NCI-H1092 treated with DMSO at 0.1 percent for 48 hours (cell line): ENCODE measurements at places on chromosomes 5 and 9.

DNA sequence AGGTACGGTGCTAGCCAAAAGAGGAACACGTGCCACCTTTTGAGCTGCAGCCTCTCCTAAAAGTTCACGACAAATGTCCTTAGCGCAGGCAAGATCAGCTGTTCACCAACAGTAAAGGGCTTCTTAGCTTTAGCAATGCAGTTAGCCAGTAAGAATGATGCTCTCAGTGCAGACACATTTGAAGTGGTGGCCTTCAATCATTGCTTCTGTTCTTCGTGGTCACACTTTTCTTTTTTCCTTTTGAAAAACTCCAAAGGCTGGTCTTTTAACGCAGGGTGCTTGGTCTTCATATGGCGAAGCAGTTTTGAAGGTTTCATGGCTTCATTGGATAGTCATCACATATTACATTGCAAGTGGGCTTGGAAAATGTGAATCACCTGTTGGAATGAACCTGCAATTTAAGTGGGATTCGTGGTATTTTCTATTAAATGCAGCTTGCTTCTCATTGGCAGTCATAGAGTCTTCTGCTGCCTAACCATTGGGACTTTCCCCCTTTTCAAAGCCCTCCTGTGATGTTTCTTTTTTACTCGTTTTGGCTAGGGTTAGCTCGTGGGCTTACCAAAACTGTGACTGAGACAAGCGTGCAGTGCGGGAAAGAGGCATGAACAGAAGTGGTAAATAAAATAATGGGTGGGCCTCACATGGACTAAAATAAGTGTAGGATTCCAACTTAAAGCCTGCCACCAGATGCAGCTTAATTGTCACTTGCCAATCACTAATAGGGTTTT is 100.9 kb downstream of the MRPL36 start:
- no peak for DNase-seq

- no peak for DNase-seq
Observed at GRCh38 chr5:94812232-94812631, 193.8 kb downstream of the SLF1 start.

DNA sequence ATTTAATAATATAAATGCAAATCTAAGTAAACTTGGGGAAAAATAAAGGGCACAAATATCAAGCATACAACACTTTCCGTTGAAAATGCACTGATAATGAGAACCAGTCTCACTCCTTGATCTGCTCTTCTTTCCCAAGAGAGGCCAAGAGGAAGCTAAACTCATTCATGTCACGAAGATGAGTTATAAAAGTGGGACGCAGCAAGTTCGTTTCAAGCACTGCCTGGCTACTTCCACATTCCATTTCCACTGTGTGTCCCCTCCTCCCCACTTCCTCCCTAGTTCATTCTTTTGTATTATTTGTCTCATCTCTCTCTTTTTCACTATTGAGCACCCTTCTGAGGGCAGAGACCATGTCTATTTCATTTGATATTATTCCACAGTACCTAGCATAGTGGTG is 158.1 kb downstream of the SLC24A2 start:
- no peak for DNase-seq

DNA sequence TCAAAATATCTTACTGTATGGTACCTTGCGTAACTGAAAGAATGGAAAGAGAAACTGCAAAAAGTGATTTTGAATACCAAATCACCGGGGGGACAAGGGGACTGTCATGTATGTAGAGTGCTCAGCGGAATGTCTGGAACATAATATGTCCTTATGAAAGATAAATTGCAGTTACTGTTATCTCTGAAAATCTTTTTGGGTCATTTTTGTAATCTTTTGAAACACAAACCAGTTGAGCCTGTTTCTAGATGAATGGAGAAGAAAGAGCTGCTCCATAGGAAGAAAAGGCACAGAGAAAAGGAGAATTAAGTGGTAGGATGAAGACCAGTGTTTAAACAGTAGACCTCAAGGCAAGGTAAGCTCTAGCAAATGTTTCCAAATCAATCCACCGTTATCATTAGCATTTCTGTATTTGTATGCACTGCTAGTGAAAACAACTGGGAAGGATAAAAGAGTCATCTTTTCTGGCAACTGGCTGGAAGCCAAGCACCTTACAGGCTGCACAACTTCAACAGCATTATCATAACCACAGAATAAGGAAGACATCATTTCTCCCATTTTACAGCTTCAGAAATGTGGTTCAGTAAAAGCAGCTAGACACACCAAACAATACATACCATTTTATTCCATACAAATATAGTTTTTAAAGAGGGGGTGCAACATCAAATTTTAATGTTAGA is 158.5 kb downstream of the TRPM3 start:
- DNase-seq = no peak

DNA sequence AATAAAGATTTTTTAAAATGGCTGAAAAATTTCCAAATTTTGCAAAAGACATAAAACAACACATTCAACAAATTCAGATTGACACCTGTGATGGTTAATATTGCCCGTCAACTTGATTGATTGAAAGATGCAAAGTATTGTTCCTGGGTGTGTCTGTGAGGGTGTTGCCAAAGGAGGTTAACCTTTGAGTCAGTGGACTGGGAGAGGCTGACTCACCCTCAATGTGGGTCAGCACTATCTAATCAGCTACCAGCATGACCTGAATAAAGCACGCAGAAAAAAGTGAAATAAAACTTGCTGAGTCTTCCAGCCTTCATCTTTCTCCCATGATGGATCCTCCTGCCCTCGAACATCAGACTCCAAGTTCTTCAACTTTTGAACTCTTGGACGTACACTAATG is 868.0 kb upstream of the CTNND2 start:
- DNase-seq = no peak

DNA sequence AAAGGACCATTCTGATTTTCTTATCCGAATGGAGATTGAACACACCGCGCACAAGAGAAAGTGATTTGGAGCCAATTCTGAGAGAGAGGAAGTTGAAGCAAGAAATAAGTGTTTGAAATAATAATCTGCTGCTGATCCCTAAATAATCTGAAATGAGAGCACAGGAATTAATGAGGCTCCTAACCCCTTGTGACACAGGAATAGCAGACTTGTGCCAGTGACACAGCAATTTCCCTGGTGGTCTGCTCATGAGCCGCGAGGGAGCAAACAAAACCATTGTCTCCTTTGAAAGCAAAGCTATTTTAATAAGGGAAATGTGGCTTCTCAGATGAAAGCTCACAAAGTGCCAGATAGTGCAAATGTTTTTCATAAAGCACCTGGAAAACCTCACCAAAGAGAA is 936.1 kb upstream of the WWC1 start:
- no peak for DNase-seq

DNA sequence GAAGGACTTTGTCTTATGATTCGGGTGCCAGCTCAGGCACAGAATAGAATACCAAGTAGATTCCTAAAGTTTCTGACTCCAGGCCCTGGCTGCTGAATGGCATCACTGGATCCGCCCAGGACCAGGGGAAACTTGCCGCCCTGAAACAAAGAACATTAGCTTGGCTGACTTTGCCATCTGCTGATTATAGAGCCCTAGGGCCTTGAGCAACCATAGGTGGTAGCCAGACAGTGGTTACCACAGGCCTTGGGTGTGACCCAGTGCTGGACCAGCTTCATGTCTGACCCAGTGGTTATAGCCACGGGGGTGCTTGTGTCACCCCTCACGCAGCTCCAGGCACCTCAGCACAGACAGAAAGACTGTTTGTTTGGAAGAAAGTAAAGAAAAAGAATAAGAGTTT is 62.7 kb downstream of the SSBP2 start:
- no peak for DNase-seq

DNA sequence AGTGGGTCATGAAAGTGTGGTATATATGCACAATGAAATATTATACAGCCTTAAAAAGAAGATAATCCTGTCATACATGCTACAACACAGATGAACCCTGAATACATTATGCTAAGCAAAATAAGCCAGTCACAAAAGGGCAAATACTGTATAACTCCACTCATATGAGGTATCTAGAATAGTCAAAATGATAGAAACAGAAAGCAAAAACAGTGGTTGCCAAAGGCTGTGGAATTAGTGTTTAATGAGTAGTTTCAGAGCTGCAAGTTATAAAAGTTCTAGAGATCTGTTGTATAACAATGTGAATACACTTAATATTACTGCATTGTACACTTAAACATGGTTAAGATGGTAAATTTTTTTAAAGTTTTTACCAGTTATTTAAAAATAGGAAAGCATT is 135.0 kb downstream of the OXCT1 start:
- DNase-seq = no peak

DNA sequence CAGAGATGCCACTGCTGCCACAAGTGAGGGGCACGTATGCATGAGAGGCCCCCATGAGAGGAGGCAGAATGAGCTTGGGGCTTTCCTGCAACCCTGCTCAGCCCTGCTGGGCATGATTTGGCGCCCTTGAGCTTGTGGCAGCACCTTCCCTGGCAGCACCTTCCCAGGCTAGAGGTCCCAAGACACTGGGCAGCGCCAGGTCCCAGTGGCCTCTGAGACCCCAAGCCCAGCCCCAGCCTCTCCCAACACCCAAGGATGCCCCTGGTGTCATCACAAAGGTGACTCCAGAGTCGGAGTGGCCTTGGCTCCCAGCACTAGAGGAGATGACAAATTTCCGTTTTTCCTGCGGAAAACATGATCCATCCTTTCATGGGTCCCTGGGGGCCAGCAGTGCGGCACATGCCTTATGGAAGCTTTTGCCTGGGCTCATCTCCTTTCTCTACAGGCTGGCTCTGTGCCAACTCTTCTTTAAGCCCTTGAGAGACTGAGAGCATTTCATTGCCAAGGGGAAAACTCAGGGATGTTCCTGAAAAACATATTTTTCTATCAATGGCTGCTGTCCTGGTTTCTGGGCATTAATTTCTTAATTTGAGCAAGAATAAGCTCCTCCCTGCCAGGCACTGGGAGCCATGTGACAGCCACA is 77.1 kb upstream of the ADAMTS2 start:
- DNase-seq = no peak

GRCh38 chr9:34590381-34591247 is 1.1 kb upstream of the CNTFR start:
- DNase-seq = no peak

DNA sequence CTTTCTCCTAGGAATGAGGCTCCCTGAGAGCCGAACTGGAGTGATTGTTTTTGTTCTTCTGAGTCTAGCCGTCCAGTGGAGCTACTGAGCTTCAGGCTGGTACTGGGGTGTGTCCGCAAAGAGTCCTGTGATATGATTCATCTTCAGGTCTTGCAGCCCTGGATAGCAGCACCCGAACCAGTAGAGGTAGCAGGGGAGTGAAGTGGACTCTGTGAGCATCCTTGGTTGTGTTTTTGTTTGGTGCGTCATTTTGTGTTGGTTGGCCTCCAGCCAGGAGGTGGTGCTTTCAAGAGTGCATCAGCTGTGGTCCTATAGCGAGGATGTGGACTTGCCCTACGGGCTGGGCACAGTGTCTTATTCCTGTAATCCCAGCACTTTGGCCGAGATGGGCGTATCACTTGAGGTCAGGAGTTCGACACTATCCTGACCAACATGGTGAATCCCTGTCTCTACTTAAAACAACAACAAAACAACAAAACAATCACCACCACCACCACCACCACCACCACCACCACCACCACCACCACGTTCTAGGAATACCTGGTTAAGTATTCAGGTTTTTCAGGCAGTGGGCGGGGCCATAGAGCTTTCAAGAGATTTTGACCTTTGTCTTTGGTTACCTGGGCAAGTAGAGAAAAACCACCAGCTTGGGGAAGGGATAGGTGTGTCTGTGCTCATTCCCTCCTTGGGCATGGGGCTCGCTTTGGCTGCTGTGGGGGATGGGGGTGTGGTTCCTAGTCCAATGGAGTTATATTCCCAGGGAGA is 154.0 kb downstream of the WDR70 start:
- no peak for DNase-seq

DNA sequence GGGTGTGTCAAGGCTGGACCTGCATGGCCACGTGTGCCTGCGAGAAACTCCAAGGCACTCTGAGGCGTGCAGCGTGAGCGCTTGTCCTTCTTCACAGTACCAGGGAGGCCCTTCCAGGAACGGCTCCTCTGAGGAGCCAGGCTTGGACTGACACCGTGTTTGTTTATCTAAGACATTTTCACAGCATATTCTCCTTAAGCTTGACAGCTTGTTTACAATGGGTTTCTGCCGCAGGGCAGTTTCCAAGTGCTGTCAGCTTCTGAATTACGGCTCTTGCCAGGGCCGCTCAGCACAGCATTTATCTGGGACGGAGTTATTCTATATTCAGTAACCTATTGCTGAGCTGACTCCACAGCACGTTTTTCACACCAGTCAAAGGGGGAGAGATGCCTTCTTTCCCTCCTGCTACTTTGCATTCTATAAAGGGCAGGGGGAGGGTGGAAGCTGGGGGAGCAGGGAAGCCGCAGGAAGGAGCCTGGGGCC is 98.4 kb downstream of the LMNB1 start:
- no peak for DNase-seq
